ENCODE measurements at places on chromosomes 11 and 22.
A peak's percentile ranks its signal among the peaks of the same experiment; 100 is the strongest.

GRCh38 chr11:17268902-17269301 is 7.6 kb upstream of the NUCB2 start:
- no peak for DNase-seq

DNA sequence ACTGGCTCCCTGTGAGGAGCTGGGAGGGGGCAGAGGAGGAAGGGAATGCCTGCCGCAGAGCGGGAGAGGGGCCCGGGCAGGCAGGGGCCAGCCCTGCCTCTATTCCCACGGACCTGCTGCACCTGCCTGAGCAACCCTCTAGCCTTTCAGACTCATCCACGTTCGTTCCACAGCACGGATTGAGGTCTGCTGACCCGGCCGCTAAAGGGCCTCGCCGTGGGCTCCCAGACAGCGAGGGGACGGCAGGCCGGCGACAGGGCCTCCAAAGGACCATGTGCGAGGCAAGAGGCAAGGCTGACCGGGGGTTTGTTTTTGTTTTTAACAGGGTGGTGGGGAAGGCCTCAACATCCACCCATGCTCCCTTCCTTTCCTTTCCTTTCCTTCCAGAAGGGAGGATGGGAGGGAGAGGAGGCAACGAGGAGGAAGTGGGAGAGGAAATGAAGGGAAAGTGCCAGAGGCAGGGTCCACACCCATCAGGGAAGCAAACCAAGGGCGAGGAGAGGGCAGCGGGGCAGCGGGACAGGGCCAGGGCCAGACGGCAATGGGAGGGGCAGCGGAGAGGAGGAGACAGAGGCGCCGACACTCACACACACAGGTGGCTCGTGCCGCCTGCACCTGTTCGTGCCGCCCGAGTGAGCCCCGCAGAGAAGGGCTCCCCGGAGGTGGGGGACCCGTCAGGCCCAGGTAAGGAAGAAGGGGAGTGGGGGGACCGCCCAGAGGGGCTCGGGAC is 7.5 kb downstream of the LRFN4 start:
- no peak for DNase-seq

- DNase-seq = no peak
These were observed 298.4 kb upstream of the LUZP2 start for GRCh38 chr11:24198481-24198880.

DNA sequence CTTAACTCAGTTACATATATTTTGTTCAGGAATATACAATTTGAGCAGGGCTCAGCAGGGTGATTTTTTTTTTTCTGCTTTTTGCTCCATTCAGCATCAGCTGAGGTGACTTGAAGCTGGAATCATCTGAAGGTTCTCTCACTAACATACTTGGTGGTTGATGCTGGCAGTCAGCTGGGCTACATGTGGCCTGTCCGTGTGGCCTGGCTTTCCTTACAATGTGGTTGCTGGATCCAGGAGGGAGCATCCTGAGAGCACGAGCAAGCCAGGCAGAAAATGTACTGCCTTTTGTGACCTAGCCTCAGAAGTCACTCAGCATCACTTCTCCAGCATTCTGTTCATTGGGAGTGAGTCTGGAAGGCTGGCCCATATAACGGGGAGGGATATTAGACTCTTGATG is 151.6 kb upstream of the E2F8 start:
- no peak for DNase-seq

GRCh38 chr11:44199298-44199697 is 103.8 kb downstream of the EXT2 start:
- no peak for DNase-seq

- no peak for DNase-seq
These were observed 111.6 kb downstream of the USP35 start for GRCh38 chr11:78300108-78300839.

DNA sequence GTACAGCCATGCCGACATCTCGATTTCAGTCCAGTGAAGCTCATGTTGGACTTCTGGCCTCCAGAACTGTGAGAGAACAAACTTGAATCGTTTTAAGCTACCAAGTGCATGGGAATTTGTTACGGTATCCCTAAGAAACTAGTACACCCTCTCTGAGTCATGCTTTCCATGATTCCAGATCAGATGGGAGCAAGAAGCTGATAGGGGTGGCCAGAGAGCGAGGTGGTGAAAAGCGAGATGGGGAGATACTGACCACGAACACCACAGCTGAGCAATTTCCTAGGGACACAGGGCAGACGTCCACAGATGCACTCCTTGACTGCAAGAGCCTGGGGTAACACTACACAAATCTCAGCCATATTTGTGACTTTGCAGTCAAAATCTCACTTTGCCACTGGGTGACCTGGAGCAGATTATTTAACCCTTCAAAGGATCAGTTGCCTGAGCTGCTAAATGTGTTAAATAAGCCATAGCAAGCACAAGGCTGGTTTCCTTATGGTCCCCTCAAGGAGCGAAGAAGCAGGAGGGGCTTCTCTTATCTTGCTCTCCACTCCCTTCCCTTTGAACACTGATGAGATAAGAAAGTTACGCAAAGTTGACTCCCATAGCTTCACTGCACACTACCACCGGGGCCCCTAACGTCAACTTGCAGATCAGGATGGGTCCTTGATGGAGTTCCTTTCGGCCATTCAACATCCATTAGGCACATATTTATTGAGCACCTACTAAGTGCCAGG is 22.6 kb upstream of the RCN1 start:
- no peak for DNase-seq

GRCh38 chr22:22941831-22942510 is 54.4 kb downstream of the IGLL5 start:
- DNase-seq = no peak

- DNase-seq = peak; percentile 42
These were observed 11.9 kb upstream of the NRIP3 start for GRCh38 chr11:9015677-9016076.

DNA sequence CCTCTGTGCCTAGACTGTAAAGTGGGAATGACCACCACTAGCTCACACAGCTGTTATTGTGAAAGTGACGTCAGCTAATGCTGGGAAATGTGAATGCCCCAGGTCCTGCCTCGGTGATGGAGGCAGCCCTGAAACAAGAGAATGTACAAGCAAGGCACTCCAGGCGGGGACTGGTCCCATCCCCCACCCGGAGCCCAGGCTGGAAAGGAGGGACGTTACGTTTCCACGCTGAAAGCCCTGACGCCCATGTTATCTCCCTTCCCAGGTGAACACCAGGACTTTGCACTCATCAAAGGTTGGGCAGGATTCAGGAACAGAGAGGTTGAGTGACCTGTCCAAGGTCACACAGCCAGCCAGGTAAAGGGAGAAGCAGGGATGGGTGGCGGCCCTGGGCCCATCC is 784 bp downstream of the SULT4A1 start:
- no peak for DNase-seq

GRCh38 chr22:31295831-31296657 is 3.8 kb upstream of the PIK3IP1 start:
- no peak for DNase-seq
